ENCODE measurements at places on chromosomes 7 and 10.

DNA sequence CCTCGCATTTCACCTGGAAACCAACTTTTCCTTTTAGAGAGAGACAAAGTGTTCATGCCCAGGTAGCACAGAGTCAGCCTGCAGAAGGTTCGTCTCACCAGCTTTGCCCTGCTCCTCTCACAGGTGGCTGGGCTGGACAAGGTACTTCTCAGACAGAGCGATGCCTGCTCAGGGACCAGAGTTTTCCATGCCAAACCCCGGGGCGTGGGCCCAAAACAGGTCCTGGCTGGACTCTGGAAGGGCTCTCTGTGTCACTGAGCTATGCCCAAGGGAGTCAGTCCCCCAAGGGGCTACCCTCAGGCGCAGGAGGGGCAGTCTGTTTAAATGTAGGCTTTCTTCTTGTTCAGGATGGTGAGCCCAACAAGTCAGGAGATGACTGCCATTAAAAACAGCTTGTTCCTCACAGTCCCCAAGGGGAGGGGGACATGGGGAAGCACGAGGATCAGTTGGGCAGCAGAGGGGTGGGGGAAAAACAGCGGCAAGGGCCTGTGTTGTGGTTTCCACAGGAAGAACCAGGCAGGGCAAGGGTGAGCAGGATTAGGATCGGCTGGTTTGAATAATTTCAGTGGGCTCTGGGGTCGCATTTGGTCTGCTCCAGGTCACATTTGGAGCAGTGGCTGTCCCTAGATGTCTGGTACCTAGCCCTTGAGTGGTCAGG, 55.5 kb upstream of the FIGNL1 start:
- DNase-seq, result no peak

- no peak for DNase-seq
Measured at GRCh38 chr10:132018446-132018845, 36.7 kb upstream of the BNIP3 start.

DNA sequence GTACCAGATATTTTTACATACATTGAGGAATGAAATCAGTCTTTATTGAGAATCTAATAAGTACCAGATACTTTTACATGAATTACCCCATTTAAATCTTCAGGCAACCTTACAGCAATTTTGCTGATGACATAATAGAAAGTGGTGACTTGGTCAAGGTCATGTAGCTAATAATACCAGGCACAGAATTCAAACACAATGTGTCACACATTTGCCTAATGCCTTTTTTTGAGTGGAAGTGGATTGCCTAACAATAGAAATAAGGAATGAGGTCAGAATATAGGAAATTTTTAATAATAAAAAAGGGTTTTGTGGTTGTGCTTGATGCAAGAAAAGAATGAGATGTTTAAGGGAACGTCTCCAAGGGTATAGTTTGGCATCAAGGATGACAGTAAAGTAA, 466.6 kb upstream of the IGFBP3 start:
- DNase-seq, result no peak

- DNase-seq, result no peak
Measured at GRCh38 chr7:50783801-50784507, 1.3 kb upstream of the GRB10 start.

- no peak for DNase-seq
Measured at GRCh38 chr10:70348228-70348850, 34.1 kb downstream of the LRRC20 start.

GRCh38 chr10:11517150-11517549, 94.3 kb downstream of the USP6NL start:
- no peak for DNase-seq

GRCh38 chr10:112030431-112030830, 153.1 kb downstream of the GPAM start:
- DNase-seq, result no peak

DNA sequence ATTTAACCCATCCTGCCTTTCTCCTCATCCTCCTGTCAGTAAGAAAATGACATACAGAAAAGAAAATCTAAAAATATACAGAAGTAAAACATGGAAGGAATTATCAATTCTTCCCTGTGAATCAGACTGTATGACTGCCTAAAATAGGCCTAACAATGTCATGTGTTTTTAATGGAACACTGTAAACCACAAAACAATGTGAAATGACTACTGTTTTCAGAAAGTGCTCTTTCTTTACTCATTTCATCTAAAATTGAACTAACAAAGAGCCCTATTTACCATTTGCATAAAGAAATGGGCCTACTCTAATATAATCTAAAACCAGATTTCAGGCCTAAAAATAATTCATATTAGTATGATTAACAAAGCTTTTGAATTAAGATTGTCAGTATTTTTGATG, 35.7 kb downstream of the SEMA3E start:
- no peak for DNase-seq

All from Caki2 (cell line).